NAMALWA (cell line): ENCODE measurements at places on chromosomes 7 and 10.

DNA sequence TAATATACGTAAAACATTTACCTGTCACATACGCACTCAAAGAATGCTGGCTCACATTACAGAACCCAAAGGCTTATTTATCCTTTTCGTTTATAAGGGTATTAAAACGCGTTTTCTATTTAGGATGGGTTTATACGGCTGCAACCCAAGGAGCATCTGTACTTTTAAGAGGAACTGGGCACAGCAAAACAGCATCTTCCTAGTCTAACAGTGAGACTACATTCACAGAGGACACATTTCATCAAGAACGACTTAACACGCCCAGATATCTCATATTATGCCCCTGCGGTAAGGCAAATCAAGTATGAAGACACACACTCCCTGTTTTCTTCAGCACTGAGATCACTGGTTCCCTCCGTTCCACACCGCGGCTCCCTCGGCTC is 533 bp upstream of the DMTF1 start:
- no peak for DNase-seq

DNA sequence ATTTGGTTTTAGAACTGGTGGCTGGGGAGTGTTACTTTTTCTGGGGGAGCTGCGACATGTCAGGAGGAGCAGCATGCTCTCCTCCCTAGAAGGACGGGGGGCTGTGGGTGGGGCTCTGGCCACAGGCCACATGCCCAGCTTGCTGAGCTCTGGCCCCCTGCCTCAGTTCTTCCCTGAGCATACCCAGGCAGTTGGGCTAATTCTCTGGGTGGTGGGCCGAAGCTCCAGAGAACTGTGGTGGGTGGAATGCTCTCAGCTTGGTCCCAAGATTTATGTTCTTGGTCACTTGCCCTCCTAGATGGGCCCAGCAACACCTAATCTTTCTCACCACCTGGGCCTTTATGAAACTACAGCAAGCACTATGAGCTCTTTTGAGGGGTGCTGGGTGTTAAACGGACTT is 5.1 kb upstream of the ZNF775 start:
- no peak for DNase-seq

GRCh38 chr7:127702938-127703337 is 50.9 kb downstream of the SND1 start:
- no peak for DNase-seq

DNA sequence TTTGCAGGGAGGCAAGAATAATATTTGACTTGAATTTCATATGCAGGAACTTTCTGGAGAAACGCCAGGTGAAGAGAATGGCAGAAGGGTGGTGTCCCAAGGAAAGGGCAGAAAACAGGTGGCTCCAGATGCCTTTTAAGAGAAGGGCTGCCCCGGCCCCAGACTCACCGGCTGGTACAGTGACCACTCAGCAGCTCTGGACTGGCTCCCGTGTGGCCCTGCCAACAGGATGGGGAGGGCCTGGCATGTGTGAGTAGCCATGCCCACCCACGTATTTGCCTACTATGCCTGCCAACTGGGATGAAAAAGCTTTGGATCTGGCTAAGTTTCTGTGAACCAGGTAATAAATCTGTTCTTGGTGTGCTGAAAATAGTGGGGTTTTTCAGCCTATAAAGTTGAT is 159.5 kb downstream of the PRKAG2 start:
- no peak for DNase-seq

DNA sequence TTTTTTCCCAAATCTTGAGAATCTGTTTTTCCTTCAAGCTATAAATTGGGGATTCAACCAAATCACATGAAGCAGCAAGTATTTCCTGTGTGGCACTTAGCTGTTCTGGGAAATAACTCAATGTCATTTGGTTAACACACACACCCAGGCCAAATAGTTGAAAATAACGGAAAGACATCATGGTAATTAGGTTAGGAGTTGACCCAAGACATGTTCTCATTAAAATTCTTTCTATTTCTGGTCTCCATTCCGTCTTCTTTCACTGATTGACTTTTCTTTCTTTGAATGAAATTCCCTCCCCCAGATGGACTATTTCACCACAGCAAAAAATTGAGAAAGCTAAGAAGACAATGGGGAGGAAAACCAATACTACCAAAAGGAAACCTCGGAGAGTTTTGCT is 30.5 kb downstream of the NRP1 start:
- DNase-seq: no peak

- peak; percentile 68 for DNase-seq
Observed at GRCh38 chr7:112205343-112206237, 609 bp downstream of the DOCK4 start.

GRCh38 chr10:113127901-113128283 is 177.8 kb downstream of the TCF7L2 start:
- DNase-seq: no peak

GRCh38 chr10:653991-654646 is 35.3 kb downstream of the DIP2C start:
- DNase-seq: no peak

GRCh38 chr10:72218325-72218724 is 2.2 kb upstream of the ASCC1 start:
- peak; percentile 75 for DNase-seq

DNA sequence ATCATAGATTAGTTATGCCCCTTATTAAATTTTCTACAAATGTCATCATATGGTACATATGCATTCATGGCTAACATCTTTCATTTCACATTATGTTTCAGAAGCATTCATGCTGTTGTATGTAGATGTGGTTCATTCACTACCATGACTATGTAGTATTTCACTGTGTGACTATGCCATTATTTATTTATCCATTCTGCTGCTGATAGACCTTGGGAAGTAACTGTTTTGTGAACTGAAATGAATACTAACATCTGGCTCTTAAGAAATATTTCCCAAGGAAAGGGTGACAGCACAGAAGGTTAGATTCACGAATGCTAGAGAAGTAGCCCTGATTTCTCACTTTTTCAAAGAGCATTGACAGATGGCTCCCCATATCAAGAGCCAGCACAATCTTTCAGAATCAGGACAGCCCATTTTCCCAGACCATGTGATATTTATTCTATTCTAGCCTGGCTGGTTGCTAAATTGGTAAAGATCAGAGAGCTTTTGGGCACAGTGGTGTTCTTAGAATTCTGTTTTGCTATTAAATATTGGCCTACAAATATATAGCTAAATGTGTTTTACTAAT is 157.4 kb downstream of the DYNC1I1 start:
- no peak for DNase-seq

DNA sequence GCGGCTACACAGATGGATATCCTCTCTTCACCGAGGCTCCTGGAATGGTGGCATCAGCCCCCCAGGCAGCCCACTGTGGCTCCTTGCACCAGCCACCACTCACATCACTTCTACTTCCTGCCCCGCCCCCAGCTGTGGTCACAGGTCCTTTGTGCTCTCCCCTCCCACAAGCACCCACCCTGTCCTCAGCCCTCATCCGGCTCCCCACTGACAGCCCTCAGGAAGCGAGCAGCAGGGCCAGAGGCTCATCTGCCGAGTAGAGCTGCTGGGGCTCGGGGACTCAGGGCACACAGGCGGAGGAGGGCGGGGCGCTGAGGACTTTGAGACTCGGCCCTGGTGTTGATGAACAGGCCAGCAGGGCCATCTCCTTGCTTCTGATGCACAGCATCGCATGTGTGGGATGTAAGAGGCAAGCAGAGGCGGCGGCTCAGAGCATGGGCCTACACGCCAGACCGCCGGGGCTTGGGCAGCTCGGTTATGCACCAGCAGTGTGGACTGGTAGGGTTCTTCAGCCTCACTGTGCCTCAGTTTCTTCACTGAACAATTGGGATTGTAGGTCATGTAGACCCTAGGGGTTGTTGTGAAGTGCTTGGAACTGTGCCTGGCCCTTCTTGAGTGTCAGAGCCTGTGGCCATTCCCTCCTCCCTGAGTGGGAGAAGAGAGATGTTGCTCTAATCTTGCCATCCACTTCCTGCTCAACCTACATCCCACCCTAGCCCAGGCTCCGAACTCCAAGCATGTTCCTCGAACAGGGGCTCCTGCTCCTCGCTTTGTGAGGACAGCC is at the start of gene PRF1:
Gene PRF1, minus strand, starts transcription at position 77 of the 784 bp plus-strand sequence. CDS start 1,839 bp downstream, outside the sequence.
- DNase-seq: no peak

GRCh38 chr10:571166-571565 is 118.3 kb downstream of the DIP2C start:
- DNase-seq: no peak

GRCh38 chr10:59995862-59996261 is 89.5 kb upstream of the CCDC6 start:
- no peak for DNase-seq

- DNase-seq: no peak
Observed at GRCh38 chr7:139355320-139355719, 4.4 kb upstream of the LUC7L2 start.

DNA sequence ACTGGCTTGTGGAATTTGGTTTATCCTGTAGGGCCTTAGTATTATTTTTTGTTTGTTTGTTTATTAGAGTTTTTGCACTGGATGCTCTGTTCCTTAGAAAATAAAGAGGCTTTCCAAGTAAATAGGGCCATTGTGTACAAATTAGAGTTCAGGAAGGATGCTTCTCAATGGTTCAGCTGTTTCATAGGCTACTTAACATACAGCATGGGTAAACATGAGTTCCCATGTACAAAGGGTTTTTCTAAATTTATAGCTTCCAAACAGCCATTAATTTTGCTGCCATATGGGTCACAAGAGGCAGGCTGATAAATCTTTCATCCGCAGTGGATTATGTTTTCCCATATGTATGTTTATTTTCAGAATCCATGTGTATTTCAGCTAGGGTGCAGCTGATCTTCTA is 121.6 kb upstream of the WDR11 start:
- no peak for DNase-seq

GRCh38 chr10:86411281-86411841 is 44.8 kb upstream of the GRID1 start:
- peak; percentile 82 for DNase-seq

- DNase-seq: no peak
Observed at GRCh38 chr7:33067921-33068320, 5.3 kb upstream of the NT5C3A start.

GRCh38 chr10:94403380-94404213 is 1.3 kb downstream of the TBC1D12 start:
- DNase-seq: no peak

- no peak for DNase-seq
Observed at GRCh38 chr10:62788861-62789467, 15.6 kb upstream of the ADO start.

DNA sequence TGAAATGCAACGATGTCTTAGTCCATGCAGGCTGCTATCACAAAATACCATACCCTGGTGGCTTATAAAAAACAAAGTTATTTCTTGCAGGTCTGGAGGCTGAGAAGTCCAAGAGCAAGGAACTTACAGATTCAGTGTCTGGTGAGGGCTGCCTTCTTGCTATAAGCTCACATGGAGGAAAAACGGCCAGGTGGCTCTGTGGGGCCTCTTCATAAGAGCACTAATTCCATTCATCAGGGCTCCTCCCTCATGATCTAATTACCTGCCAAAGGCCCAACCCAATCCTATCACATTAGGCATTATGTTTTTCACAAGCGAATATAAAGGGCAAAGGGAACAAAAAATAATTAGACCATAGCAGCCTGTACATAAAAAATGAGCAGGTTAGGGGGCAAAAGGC is 35.4 kb downstream of the PAPSS2 start:
- no peak for DNase-seq
